Non-pigmented ciliary epithelial cell (primary cell): ENCODE measurements at places on chromosomes 1 and 21.

DNA sequence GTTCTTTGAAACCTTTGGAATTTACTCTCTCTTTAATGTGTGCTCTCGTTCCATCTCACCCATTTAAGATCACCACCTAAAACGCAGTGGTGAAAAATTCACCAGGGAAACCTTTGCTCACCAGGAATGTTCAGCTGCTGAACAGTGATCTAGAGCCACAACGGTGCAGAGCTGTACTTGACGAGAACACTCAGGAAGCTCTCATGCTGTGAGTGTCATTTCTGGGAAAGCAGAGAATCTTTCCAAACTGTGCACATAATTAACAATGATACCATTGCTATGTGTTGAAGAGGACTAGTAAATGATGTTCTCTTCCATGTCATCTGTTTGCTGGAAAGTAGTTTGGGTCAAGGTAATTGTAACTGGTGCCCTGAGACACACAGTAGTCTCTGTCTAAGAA lies 117.1 kb downstream of the ZZZ3 start:
- DNase-seq = no peak

- DNase-seq = no peak
These were observed 6.0 kb upstream of the TFF3 start for GRCh38 chr21:42321231-42321630.

DNA sequence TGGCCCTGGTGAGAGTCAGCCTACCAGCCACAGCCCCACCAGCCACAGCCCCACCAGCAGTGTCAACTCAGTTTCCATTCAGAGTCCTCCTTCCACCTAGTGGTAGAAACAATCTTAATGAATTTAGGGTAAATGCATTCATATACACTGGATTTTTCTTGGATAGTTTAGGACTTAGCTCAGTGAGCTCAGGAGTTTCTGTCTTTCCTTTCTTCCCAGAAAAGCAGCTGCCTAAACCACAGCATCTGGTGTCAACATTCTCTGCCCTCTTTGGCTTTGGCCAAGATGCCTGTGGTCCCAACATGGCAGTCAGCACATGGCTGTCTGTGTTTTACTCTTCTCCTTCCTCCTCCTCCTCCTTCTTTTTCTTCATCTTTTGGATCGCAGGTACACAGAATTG lies 94.0 kb downstream of the CLIC6 start:
- DNase-seq = no peak

DNA sequence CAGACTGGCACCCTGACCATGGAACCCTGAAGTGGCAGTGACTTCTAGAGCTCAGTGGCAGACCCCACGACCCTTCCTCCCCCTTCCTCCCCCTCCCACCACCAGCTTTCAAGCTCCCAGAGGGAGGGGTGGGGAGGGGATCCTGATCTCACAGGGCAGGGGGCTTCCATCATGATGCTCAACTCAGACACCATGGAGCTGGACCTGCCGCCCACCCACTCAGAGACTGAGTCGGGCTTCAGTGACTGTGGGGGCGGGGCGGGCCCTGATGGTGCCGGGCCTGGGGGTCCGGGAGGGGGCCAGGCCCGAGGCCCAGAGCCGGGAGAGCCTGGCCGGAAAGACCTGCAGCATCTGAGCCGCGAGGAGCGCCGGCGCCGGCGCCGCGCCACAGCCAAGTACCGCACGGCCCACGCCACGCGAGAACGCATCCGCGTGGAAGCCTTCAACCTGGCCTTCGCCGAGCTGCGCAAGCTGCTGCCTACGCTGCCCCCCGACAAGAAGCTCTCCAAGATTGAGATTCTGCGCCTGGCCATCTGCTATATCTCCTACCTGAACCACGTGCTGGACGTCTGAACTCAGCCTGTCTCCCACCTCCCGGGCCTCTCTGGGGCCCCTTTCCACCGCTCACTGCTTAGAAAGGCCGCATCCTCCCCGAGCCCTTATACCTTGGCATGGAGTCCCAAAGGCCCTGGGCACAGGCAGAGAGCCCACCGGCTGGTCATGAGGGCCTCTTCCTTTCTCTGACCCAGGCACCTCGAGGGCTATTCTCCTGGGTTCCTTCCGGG lies 3.9 kb downstream of the NHLH1 start:
- DNase-seq = no peak

DNA sequence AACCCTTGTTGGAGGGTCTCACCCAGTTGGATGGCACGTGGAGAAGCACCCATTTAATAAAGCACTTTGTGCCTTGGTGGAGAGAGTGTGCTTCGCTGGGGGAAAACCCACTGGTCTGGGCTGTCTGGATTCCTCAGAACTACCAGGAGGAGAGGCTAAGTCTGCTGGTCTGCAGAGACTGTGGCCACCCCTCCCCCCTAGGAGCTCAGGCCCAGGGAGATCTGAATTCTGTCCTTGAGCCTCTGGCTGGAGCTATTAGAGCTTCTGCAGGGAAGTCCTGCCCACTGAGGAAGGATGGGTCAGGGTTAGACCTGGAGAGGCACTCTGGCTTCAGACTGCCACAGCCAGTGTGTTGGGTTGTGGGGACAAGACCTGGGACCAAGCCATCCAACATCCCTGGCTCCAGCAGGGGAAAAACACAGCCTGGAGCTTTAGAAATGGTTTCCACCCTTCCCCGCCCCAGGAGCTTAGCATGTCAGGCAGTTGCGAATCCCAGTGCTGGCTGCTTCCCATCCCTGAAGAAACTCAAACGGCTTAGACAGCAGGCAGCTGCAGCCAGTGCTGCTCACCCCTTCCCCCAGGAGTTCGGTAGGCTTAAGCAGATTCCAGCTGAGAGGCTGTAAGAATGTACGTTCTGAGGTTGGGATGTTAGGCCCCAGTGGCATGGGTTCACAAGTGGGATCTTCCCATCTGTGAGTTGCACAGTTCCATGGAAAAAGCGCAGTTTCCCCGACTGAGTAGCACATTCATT lies 288.3 kb downstream of the TGFB2 start:
- no peak for DNase-seq

- DNase-seq = peak; percentile 79
These were observed 153.8 kb upstream of the FGGY start for GRCh38 chr1:59143133-59143487.

- DNase-seq = no peak
These were observed 24.2 kb upstream of the SYDE2 start for GRCh38 chr1:85224734-85225623.

GRCh38 chr1:162536511-162536910 lies 25.0 kb upstream of the UAP1 start:
- DNase-seq = no peak

DNA sequence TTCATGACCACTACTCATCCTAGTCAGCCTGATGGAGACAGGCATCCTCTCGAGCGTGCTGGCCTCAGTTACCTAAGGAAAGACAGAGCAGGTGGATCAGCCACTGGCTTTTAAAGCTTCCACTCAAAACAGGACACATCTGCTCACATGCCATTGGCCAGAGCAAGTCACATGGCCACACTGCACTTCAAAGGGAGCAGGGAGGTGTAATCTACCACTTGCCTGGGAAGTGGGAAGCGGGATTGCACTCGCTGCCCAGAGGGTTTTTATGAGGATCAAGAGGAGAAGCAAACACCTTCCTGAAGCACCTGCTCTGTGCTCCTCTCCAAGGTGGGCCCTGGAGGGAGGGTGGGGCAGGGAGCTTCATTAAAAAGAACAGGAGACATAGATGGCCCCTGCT lies 108.0 kb downstream of the TAS1R2 start:
- DNase-seq = no peak

DNA sequence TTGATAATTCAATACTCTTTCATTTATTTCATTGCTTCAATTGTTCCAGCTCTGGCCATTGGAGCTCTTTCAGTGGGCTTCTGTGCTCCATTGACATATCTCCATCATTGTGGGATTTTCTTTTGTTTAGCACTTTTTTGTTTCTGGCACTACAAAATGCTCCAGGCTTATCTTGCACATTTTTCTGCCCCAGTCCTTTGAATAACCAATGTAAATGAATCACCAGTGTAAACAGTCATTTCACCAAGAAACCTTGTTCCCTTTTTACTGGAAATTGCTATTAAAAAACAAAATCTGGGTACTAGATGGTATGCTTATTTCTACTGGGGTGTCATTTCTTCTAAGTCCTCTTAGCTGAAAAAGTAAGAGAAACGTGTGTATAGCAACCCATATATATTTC lies 173.0 kb upstream of the LYPLAL1 start:
- DNase-seq = no peak

DNA sequence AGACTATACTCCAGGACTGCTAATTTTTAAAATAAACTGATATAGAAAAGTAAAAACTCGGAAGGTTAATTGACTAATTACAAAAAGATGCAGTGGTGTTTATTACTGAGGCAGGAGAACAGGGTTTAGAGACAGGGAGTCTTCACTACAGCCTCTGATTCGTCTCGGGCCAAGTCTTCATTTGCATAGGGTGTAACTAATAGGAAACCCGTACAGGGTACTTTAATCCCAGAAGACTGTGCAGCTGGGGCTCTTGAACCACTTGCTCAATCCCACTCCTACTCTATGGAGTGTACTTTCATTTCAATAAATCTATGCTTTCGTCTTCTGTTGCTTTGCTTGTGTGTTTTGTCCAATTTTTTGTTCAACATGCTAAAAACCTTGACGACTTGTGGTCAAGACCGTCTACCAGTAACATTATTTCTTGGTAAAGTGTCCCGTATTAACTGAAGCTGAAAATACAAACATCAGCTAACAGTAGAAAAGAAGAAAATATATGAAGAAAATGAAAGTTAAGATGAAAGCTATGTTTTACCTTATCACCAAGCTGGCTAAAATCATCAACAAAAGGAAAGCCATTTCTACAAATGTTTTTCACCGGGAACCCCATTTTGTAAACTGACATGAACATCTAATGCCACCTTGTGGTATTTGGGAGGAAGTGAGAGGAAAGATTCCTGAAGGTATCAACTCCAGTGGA lies 8.0 kb downstream of the SDHB start:
- peak; percentile 27 for DNase-seq

DNA sequence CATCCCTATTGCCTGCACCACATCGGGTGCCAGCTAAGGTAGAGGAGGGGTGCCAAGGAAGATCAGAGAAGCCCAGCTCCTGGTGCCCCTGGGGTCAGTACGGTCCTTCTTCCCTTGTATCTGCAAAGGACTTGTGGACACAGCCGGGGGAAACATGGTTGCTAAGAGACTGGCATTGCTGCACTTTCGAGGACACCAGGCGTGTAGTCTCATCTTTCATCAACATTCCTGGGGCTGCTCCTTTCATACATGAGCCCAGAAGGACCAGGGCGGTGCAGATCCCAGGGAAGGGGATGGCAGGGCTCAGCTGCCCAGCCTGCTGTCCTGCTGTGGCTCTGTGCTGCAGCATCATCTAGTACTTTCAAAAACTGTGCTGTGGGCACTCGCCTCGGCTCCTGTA lies 61.0 kb downstream of the RUNX1 start:
- DNase-seq = no peak

DNA sequence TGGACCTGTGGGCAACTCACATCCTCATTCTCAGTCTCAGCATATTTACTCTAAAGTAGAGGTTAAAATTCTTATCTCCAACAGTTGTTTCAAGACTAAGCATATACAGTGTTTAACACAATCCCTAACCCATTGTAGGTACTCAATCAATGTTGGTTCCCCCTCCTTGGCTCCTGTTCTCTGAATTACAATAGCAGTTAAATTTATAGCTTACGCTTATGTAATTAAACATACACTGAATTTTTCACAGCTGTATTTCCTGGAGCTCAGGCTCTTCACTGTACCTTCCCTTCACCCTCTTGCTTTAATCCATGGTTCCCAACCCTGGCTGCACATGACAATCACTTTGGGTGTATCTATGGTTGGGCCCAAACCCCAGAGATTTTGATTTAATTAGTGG lies 89.4 kb downstream of the LPAR3 start:
- no peak for DNase-seq

- DNase-seq = no peak
These were observed 4.1 kb upstream of the AHCYL1 start for GRCh38 chr1:109980324-109981003.

DNA sequence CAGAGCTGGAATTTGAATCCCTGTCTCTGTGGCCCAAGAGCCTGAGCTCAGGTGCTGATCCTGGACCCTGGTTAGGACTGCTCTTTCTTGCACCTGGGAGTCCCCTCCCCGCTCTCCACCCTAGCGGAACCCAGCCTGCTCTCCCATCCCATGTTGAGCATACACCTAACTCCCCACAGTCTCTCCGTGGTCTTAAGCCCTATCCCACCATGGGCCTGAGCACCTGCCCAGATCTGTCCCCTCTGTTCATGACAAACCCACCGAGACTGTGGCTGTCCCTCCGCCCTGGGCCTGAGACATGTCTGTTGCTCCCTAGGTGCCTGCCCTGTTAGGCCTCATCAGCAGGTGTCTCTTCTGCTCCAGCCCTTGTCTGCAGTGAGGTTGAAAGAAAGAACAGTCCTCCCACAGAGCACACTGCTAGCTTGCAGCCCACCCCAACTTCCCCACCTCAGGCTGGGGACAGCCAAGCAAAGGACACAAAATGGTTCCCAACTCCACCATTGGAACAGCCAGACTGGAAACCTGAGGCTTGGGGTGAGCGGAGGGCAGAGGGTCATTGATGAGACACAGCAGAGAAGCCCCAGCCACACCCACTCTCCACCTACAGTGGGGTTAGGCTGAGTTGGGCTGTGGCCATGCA lies 118.5 kb downstream of the MATN1 start:
- DNase-seq = no peak

DNA sequence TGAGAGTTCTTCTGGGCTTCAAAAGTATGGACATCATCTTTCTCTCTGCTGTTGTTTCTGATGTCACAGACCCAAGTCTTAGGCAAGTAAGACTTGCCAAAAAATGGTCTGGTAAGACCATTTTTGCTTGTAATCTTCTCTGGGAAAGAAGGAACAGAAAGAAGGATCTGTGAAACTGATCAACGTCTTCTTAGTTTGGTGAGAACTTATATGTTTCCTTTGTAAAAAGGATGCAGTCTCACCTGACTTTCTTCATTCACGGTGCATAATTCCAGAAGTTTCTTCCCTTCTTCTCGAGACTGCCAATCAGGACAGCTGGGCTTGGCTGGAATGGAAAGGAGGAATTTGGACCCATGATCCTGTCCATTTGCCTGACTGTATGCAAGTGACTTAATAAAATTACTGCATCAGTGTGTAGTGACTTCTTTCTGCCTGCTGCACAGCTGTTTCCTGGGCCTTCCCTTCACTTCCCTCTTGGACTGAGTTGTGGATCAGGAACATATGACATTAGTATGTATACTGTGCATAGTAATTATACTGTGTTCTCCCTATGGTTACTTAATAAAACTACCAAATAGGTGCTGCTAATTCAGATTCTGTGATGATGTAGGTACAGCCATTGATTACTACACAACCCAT lies 7.6 kb upstream of the DENND1B start:
- no peak for DNase-seq

GRCh38 chr1:227192163-227192562 lies 126.1 kb downstream of the CDC42BPA start:
- peak; percentile 87 for DNase-seq

DNA sequence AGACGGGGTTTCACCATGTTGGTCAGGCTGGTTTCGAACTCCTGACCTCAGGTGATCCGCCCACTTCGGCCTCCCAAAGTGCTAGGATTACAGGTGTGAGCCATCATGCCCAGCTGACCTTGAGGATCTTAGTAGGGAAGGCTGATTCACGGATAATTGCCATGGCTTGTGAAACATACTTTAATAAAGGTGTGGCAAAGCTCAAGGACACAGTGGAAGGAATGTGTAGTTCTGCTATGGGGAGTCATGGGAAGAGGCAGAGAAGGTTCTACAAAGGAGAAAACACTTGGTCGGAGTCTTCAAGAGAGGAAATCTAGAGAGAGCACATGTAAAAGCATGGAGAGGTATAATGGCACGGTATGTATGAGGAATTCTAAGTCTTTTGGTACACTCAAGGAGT lies 12.7 kb upstream of the PTCH2 start:
- DNase-seq = no peak
